ENCODE measurements at places on chromosomes 6 and 20.

DNA sequence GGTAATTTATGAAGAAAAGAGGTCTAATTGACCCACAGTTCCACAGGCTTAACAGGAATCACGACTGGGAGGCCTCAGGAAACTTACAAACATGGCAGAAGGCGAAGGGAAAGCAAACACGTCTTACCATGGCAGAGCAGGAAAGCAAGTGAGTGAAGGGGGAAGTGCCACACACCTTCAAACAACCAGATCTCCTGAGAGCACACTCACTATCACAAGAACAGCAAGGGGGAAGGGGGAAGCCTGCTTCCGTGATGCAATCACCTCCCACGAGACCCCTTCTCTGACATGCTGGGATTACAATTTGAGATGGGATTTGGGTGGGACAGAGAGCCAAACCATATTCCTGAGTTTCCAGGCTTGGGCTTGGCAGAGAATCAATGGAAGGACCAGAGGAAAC lies 124.1 kb upstream of the RAB32 start:
- DNase-seq: no peak

DNA sequence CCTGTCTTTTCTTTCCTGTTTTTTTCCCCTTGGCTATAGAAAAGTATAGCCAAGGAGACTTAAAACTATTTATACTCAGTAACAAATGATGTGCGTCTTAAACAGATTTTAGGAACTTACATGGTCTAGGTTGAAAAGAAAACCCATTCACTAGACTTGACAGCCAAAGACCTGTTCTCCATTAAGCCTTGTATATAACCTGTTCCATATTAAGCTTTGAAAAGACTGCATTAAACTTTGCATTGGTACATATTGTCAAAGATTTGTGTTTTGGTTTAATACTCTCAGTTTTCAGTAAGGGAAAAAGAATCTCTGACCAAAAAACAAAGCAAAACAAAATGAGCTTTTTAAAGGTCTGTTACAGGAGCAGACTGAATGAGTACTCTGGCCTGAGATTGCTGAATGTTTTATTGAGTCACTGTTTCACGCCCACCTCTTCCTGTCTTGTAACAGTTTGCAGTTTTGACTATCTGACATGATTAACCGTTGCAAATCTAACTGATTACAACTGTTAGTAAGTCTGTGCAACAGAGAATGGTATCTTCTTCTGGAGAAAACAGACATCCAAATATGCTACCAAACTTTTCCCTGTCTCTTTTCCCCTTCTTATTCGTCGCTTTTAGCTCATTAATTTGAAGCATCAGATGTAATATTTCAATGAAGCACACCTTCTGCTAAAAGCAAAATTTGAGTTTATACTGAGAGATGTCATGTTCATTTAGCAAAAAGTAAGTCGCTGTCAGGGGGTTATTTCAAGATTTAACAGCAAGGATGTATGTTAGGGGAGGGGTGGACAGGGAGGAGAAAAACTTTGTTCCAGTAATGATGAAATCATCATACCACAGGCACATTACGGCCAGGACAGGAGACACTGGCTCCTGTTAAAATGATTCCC lies 59.1 kb upstream of the SUPT3H start:
- no peak for DNase-seq

DNA sequence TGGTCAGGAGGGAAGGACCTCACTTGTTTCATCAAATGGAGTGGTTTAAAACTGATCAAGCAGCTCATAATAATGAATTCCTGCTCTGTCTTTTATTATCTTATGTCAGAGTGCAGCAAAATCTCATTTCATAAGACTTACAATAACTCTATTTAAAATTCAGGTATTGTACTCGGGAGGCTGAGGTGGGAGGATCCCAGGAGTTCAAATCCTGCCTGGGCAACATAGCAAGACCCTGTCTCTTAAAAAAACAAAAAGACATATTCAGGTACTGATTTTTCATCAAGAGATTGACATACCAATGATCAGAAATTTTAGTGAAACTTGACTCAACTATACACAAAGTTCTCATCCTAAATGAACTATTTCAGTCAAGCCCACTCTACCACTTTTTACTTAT lies 5.6 kb upstream of the DYNLRB1 start:
- DNase-seq: no peak

DNA sequence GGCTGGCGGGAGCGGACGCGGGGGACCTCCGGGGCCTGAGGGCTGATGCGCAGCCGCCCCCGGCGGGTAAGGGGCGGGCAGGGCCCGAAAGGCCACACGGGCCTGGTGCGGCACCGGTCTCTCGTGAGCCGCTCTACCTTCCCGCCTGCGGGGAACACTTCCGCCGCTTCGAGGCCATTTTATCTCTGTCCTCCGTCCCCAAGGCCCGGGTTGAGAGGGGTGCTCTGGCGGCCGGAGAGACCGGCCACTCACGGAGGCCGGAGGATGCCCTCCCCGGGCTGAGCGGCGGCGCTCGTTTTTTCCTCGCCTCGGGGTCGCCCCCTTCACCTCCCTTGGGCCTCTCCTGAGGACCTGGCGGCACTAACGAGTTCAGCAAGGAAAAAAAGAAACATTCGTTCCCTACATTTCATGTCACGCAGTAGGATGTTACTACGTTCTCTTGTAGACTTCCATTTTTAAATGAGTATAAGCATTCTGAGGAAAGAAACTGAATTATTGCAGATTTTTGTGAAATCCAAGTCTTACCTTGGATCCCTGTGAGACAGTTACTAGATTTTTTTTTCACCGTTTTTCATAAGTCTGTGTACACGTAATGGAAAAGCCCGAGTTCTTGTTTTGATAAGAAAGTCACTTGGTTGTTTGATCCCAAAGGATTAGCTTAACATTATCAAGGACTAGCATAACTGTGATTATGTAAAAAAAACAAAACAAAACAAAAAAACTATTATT lies 575 bp downstream of the WTAP start:
- DNase-seq: no peak

GRCh38 chr6:154682633-154683125 lies 50.5 kb upstream of the SCAF8 start:
- DNase-seq: no peak

- DNase-seq: no peak
These were observed 11.2 kb downstream of the SLC24A3 start for GRCh38 chr20:19223640-19224039.

DNA sequence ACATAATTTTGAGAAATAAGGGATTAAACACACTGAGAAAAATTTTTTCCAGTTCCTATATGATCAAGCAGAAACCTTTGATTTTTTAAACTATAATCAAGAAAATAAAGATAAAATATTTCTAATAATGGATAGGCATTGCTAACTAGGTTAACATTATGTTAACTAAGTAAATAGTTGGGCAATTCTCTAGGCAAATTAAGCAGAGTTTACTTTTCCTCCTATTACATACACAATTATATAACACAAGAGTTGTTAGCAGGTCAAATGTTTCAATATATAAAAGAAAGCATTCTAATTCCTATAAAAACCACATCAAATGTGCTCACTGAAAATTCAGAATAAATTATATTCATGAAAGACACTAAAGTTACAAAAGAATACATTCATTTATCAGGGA lies 191.7 kb downstream of the GMDS start:
- DNase-seq: no peak

DNA sequence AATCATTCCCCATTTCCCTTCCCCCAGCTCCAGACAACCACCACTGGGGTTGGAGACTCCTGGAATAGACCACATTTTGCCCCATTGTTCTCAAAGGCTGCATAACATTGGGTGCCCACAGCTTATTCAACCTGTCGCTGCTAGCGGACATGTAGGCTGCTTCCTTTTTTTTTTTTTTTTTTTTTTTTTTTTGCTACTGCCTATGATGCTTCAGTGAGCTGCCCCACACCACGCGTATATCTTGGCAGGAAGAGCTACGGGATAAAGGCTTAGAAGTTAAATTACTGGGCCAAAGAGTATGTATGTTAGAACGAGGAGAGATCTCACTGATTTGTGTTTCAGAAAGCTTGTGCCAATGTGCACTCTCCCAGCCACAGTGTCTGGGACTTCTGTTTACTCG lies 7.0 kb downstream of the LBP start:
- no peak for DNase-seq

DNA sequence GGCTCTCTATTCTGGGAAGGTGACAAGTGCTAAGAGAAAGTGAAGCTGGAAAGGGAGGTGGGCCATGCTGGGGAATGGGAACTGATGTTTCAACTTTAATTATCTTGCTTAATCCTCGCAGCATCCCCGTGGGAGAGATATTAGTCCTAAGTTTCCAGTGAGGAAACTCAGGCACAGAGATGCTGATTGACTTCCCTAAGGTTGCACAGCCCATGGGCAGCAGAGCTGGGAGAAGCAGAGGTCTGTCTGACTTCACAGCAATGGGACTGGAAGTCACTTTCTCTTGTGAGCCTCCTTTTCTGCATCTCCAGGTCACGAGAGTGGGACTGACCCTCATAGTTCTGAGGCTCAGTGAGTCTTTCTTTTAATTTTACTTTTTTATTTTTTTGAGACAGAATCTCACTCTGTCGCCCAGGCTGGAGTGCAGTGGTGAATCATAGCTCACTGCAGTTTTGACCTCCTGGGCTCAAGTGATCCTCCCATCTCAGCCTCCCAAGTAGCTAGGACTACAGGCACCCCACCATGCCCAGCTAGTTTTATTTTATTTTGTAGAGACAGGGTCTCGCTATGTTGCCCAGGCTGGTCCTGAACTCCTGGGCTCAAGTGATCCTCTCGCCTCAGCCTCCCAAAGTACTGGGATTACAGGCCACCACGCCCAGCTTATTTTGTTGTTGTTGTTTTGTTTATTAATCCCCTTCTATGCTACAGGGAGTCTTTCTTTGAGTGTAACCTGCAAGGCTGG lies 2.6 kb downstream of the RAB44 start:
- DNase-seq: no peak

- DNase-seq: peak; percentile 62
These were observed 46.0 kb downstream of the PHIP start for GRCh38 chr6:79031821-79032590.

- no peak for DNase-seq
These were observed 684.6 kb upstream of the MARCKS start for GRCh38 chr6:113172531-113172966.

DNA sequence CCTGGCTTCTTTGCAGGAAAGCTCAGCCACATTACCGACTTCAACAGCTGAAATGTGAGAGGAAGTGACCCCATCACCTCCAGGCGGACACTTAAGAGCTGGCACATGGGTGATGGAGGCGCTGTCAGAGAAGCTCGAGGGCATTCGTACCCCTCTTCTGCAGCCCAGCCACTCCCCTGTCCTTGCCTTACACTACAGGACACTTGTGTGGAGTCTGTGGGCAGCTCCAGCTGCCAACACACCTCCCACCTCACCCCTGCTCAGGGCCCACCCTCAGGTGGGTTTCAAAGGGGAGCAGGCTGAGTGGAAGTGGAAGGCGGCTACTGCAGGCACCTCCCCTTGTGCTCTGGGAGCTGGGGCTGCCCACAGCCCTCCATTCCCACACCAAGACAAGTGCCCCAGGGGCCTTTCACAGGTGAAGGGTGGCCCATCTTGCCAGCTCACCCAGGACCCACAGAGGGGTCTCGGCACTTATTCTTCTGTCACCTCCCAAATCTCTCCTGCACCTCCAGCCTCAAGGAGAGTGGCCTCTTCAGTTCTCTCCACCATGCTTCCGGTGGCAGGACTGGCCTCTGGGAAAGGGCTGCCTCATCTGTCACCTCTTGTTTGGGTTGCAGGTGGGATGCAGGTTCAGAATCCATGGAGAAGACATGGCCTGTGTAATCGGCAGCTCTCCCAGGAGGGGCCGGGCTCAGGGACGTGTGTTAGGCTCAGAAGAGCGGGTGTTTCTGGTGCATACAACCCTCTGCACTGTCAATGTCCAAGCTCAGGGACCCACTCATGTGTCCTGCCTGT lies 49.8 kb downstream of the IRF4 start:
- no peak for DNase-seq

- DNase-seq: no peak
These were observed 196.1 kb downstream of the LRFN2 start for GRCh38 chr6:40391086-40391485.

DNA sequence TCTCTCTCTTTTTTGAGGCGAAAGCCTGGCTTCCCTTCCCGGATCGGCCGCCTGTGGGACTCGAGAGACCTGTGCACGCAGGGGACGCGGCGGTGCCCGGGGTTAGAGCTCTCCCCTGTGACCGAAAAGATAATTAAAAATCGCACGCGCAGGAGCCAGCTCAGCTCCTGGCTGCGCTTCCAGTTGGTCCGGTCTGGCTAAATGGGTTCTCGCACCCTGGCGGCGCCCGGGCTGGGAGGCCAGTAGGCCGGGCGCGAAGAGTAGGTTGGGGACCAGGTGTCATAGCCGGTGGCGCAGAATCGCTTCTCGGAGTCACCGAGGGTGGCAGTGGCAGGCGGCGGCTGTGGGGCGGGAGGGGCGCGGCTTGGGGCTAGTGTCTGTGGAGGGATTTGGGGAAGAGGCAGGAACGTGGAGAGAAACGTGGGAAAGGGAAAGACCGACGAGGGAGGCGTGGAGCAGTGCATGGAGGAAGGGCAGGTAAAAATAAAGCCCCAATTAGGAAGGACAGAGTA lies 41.9 kb upstream of the SUPT3H start:
- no peak for DNase-seq

GRCh38 chr6:71220466-71220865 lies 68.1 kb upstream of the OGFRL1 start:
- DNase-seq: no peak

- DNase-seq: no peak
These were observed 205.0 kb upstream of the SSTR4 start for GRCh38 chr20:22830138-22830537.

- DNase-seq: no peak
These were observed 64.1 kb upstream of the SIRPA start for GRCh38 chr20:1831096-1831495.

- no peak for DNase-seq
These were observed 30.0 kb downstream of the MYH7B start for GRCh38 chr20:34985461-34986310.

GRCh38 chr6:34459899-34460593 lies 5.8 kb upstream of the PACSIN1 start:
- DNase-seq: no peak

DNA sequence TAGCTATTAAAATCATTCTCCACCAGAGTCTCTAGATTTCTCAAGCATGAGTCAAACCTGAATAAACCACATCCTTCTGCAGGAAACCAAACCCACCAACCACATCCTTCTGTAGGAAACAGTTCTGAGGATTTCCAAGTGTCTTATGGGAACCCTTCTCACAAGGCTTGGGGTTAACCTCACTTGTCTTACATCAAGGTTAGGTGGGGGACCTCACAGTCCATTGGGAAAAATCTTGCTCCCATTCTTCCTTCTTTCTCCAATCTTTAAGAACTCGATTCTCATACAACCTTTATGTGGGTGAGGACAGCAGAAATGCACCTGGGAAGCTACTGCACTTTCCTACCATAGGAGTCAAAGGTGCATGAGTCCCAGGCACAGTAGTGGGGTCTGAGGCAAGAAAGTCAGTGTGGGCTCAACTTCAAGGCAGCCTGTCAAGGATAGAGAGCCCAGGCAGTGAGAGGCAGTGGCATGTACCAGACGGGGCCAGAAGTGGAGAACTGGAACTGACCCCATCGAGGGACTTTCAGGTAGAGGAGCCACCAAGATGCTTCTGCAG lies 114.5 kb downstream of the SLC22A3 start:
- peak; percentile 54 for DNase-seq

DNA sequence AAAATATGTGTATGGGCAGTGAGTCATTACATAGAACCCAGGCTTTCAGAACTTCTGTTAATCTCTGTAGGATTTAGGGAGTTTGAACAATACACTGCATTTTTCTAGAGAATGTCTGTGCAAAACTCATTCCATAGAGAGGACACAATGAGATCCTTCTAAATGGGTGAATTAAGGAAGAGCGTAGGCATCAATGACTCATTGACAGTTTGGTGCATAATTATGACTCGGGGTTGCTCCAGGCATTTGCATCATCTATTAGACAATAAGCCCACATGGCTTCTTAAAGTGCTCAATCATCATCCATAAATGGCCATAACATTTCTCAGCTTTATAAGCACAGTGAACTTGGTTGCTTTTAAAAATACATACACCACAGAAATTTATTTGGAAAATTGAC lies 625.5 kb downstream of the CDH26 start:
- no peak for DNase-seq
